ENCODE measurements at places on chromosomes 5 and 9. TPM values are rescaled to one million over a fixed set of nuclear protein-coding genes. Genes with fewer than 3 reads are reported as not detected.

DNA sequence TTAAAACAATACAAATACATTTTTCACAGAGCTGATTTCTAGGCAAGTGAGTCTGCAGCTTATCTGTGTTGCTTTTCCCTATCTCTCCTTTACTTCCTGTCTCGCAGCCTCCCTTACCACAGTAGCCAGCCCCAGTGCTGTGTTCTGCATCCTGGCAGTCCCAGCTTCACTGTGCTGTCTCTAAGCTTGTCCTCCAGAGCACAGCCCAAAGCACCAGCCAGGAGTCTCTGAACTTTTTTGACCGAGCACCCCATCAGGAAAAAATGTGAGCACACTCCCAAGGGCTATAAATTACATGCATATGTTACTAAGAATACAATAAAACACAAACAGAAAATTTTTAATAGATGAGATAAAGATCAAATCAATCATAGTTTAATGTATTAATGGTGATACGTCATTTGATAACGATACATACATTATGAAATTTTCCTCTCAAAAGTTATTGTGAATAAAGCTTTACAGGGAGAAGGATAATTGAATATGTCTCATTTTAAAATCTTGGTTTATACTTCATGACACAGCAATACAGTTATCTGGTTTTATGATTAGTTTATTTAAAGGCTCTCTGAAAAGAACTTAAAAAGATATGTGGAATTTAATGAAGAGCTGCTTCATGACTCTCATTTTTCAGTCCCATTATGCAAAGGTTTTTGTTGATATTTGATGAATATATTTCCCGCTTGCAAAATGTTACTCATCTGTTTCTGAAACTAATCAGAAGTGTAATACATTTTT, 7.3 kb upstream of the RHOBTB3 start:
- no peak for DNase-seq

- DNase-seq = no peak
Measured at GRCh38 chr5:113380807-113381326, 53.9 kb downstream of the TSSK1B start.

DNA sequence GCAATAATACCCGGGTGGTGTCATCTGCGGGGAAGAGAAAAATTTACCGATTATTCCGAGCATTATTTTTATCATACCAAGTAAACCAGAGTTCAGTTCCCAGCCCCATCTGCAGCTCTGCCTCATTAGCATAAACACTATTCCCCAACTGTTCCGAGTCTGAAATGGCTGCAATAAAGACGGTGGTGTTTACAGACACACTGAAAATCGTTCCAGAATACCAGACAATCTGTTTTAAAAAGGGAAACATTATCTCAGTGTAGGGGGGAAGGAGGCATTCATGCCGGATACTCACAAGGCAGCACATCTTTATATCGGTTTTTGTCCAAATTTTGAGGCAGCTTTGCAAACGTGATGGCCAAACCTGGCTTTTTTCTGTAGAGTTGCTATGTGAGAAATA, 70.3 kb upstream of the EPB41L4B start:
- DNase-seq = peak; percentile 21

GRCh38 chr5:56290378-56291078, 57.4 kb upstream of the ANKRD55 start:
- no peak for DNase-seq

- no peak for DNase-seq
Measured at GRCh38 chr5:173795601-173796000, 92.5 kb upstream of the CPEB4 start.

DNA sequence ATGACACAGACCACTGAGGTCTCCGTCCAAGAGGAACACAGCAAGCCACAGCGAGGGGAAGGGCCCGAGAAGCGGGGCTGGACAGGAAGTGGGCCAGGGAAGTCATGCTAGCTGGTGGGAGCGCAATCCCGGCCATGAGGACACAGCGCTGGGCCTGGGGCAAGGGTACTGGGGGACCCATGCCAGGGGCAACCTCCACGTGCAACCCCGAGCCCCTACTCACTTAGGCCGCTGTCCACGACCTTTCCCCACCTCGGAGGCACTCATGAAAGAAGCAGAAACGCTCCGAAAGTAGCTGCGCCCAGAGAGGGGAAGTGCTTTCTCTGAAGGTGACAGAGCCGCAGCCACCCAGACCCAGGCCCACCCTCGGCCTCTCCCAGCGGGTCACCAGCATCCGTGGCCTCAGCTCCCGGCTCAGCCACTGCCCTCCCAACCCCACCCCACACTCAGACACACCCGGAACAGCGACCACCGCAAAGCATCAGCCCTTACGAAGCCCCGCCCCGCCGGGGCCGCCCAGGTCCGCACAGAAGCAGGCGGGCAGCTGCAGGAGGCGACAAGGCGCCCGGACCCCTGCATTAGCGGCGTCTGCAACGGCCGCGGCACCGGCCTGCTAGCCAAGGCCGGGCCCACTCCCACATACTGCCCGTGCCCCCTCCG, 782 bp downstream of the BICD2 start:
- DNase-seq = peak; percentile 88

The EIF4EBP3 gene
- 10.2 TPM for polyA plus RNA-seq

The PCDHB5 gene
- polyA plus RNA-seq = 12.5 TPM

The CDKN2B gene
- polyA plus RNA-seq = 0.10 TPM

The MORN5 gene
- 4.4 TPM for polyA plus RNA-seq
